ENCODE measurements at places on chromosomes 7 and 10.

GRCh38 chr7:7446616-7447015 is 89.1 kb downstream of the COL28A1 start:
- no peak for DNase-seq

DNA sequence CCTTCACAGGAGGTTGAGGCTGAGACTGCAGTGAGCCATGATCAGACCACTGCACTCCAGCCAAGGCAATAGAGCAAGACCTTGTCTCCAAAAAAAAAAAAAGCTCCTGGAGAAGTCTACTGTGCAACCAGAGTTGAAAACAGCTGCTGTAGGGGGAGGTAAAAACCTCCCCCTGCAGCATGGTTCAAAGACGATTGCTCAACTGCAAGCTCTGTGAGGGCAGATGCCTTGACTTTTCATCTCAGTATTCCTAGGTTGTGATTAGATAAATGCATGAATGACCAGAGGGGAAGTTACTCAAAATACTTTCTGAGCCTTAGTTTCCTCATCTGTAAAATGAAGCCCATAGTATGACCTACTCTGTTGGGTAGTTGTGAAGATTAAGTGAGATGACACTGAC is 25.0 kb upstream of the PPA1 start:
- DNase-seq: no peak

GRCh38 chr7:139772873-139773272 is 4.9 kb downstream of the HIPK2 start:
- no peak for DNase-seq

DNA sequence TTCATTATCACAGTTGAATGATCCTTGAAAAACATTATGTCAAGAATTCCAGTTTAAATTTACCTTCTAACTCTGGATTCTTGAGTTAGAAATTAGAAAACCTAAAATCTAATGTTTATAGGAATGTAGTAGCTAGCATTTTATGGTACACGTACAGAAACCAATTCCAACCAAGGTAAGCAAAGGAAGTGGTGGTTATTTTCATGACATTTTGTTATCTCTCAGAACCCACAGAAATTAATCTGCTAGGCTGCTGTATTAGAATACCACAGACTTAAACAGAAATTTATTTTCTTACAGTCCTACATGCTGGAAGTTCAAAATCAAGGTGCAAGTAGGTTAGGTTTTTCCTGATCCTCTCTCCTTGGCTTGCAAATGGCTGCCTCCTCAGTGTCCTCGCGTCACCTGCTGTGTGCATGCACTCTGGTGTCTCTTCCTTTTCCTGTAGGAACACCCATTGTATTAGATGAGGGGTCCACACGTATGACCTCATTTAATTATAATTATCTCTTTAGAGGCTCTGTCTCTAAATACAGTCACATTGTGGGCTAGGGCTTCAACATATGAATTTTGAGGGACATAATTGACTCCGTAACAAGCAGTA is 8.5 kb upstream of the CSTF2T start:
- no peak for DNase-seq

- no peak for DNase-seq
Measured at GRCh38 chr7:143331179-143331801, 15.4 kb downstream of the CLCN1 start.

GRCh38 chr10:73647211-73647874 is 6.1 kb upstream of the MYOZ1 start:
- no peak for DNase-seq

DNA sequence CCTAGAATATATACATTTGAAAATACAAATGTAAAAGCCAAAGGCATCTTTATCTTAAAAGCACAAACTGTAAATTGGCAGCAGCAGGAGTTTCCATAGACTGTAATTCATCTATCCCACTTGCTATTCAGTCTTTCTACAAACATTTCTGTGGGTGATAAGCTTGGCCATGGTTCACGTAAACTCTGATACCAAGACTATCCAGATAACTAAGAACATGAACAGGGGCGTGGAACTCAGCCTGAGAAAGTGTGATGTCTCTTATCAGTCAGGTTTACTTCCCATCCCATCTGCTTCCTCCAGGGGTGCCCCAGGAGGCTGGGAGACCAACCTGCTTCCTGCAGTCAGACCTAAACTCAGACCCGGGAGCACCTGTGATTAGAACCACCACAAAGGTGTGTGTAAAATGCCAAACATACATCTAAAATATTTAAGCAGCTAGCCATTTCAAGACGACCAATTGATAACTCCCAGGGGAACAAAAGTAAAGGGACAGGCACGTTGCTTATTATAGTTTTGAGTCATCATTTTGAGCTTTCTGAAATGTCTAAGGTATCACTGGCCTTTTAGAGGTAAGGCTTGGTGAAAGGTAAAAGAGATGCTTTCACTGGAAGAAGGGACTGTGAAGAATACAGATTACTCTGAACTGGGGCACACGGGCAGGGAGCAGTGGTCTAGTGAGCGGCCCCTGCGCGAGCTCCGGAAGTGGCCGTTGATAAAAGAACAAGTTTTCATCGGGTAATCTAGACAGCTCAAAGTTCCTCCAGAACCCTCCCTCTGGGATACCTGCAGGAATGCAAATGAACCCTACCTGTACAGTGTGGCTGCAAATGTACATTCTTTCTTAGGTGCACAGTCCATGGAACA is 51.5 kb downstream of the RSU1 start:
- DNase-seq: no peak

DNA sequence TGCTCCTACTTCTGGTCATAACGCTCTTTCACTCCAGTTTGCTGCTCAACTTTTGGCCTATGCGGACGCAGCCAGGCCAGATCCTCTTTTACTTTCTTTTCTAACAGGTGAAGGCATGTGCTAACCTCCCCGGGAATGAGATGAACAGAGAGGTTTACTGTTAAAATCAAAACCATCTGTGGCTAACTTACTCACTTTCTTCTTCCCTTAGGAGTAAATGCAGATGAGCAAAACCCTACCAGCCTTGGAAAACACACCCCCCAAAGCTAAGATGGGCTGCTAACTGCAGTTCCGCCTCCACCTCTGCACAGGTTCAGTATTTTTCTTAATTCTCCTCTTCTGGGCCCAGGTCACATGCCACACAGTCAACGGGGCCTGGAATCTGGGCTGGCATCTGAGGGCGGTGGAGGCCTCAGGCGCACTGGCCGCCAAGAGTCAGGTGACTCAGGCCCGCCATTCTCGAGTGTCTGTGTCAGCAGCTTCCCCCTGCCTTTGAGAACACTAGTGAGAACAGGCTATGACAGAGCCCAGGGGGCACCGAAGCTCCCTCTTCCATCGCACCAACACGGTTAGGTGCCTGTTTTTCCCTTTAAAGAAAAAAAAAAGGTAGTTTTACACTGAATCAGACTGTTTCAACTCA is 11.1 kb downstream of the FAM53B start:
- DNase-seq: no peak

- DNase-seq: no peak
Measured at GRCh38 chr7:80387634-80388193, 124.2 kb downstream of the GNAT3 start.

- DNase-seq: no peak
Measured at GRCh38 chr10:6738112-6738768, 158.2 kb upstream of the PRKCQ start.

- DNase-seq: no peak
Measured at GRCh38 chr7:27166531-27167505, 1.5 kb upstream of the HOXA9 start.

GRCh38 chr10:99435986-99436638 is 5.7 kb upstream of the GOT1 start:
- no peak for DNase-seq

DNA sequence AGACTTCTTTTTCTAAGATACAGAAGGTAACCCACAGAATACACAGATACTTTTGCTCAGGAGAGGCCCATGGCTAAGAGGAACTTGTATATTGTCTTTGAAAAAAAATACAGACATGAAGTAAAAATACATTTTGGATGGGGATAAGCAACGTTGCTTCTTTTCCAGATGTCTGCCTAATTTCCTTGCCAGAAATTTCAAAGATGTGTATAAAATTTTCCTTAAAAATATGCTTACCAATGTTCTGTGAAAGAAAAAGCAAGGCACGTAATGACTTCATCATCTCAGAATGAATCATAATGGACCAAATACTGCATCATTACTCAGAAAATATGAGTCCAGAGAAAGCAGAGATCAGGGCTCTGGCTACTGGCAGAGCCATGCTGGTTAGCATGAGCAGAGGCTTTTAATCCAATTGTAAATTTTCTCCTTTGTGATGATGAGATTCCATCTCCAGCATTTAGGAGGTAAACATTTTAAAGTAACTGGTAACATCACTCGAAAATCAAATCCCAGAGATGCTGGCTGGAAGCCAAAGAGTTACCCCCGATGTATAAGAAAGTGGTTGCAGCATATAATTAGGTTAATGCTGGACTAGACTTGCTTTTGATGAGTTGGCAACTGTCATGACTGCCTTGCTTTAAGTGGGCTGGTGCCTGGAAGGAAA is 272.5 kb downstream of the SEMA3A start:
- no peak for DNase-seq

- DNase-seq: no peak
Measured at GRCh38 chr7:131616487-131617200, 60.2 kb upstream of the PODXL start.

- DNase-seq: no peak
Measured at GRCh38 chr10:121457729-121458128, 140.5 kb downstream of the FGFR2 start.

DNA sequence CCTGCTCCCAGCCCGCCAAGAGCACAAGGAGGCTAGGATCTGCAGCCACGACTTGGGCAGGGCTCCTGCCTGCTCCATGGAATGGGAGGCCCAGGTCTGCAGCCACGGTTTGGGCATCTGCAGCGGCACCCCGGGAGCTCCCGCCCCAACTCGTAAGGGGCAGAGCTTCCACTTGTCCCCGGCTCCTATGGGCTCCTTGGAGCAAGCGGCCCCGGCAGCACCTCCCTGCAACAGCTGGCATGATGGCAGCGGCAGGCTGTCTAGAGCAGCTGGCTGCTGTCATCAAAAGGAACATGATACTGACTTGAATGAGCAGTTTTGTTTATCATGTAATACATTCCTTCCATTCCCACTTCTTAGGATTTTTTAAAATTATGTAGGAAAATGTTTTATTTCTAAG is 684.0 kb upstream of the FOXK1 start:
- no peak for DNase-seq

- DNase-seq: no peak
Measured at GRCh38 chr7:725223-726005, 1.1 kb upstream of the DNAAF5 start.

DNA sequence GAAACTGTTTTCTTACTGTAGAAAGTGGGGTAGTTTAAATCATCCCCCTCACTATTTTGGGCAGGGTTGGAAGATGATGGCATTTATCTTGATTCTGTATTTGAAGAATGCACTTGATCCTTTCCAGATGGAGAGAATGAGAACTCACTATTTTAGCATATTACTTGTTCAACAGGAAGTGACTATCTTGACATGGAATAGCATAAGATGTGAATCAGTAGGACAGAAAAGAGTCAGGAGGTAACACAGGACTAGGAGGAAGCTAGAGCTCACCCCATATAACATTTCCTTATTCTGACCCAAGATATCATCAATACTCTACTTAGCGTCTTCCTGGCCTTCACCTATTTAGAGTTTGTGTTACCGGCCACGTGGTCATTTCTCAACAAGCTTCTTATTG is 400.2 kb downstream of the PHTF2 start:
- no peak for DNase-seq

DNA sequence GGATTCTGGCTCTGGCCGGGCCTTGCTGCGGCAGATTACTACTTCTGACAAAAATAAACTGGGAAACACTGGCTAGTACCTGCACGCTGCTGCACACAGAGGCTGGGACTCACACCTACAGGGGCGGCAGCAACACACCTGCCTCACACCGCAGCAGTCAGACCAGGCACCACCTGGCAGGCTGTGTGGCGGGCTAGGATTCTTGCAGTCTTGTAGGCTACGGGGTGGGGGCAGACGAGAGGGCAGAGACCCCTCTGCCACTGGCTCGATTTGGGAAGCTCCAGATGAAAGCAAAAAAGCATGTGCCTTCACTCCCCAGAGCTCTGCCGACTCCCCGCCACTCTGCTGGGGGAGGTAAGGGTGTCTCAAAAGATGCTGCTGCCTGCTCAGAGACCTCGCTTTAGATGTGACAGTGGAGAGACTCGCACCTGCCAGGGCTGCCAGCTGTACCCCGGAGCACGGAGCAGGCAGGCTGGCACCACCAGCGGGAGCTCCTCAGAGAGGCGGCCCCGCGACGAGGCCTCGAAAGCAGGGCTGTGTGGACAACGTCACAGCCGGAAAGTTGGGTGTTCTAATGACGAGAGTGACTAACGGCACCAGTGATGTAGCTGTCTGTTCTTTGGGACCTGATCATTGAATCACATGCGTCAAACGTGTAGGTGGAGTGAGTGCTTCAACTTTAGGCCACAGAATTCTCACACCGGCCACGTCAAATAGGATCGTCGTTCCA is 250.5 kb downstream of the ZMYND11 start:
- no peak for DNase-seq

DNA sequence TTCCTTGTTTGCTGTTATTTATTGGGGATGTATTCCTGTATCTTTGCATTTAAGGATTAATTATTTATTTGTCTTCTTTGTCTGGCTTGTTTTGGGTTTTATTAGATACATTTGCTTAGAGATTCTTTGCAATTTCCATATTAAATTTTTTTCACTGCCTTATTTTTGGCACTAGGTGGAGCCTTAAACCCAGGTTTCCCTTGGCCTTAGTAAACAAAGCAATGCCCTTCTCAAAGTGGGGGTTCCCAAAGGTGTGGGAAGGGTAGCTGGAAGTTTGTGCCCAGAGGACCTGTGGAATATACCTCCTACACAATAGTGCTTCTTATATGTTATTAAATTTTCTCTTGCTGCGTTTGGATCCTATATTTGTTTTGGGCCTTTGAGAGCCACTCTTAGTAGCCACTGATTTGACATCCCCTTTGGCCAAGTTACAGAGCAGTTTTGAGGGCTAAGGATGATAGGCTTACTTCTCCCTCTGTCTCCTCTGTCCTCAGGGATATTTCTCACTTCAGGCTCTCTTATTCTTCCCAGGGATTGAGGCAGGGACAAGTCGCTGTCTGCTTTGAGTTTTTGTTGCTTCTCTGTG is 162.3 kb downstream of the ITGB1 start:
- DNase-seq: peak; percentile 0

- DNase-seq: no peak
Measured at GRCh38 chr7:105612806-105613205, 31.5 kb upstream of the EFCAB10 start.

- DNase-seq: no peak
Measured at GRCh38 chr10:102198027-102198426, 28.1 kb upstream of the ELOVL3 start.

DNA sequence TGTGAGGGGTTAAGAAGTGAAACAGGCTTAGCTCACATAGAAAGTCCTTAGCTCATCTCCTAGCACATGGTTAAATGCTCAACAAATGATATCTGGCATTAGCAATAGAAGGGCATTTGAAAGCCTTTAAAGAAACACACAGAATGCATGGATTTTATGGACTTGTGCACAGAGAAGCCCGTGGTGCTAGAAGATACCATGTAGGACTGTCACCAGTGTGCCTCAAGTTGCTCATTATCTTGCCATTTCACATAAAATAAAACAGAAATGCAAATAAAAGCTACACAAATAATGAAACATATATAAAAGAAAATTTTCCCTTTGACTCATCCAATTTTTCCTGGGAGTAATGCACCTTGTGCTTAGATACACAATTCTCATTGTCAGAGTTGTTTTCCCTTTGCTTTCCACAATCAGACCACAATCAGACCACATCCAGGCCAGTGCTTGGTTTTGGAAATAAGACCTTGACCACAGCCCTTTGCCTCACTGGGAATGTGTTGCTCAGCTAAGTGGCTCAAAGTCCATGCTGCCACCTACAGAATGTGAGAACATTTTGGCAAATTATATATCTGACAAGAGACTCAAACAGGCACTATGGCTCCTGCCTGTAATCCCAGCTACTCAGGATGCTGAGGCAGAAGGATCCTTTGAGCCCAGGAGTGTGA is 9.5 kb upstream of the WDR11 start:
- no peak for DNase-seq
